ENCODE measurements at places on chromosomes 5 and 9.

- DNase-seq: no peak
Observed at GRCh38 chr5:40356248-40356647, 323.5 kb upstream of the PTGER4 start.

- no peak for DNase-seq
Observed at GRCh38 chr5:93289942-93290341, 291.1 kb downstream of the NR2F1-AS1 start.

DNA sequence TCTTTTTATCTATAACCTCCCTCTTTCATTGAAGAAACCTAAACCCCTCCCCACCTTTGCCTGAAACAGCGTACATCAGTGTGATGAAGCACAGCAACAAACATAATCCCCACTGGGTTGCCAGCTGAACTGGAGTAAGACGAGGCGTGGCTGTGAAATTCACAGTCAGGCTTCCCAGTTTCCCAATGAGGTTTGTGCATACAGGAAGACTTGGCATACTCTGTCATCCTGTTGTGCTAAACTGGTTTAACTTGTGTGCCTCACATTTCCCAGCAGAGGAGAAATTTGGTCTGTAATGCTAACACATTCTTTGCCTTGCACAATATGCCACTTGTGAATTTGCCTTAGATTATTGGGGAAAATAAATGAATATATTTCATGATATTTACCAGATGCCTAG, 121.5 kb downstream of the SV2C start:
- no peak for DNase-seq

DNA sequence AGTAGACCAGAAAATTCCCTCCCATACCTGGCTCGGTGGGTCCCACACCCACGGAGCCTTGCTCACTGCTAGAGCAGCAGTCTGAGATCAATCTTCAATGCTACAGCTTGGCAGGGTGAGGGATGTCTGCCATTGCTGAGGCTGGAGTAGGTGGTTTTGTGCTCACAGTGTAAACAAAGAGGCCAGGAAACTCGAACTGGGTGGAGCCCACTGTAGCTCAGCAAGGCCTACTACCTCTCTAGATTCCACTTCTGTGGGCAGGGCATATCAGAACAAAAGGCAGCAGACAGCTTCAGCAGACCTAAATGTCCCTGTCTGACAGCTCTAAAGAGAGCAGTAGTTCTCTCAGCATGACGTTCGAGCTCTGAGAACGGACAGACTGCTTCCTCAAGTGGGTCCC, 5.6 kb upstream of the GZMA start:
- no peak for DNase-seq
